ENCODE measurements at places on chromosomes 16 and 17.
A peak's percentile ranks its signal among the peaks of the same experiment; 100 is the strongest.

- DNase-seq: no peak
Observed at GRCh38 chr16:31356566-31357323, 1.8 kb downstream of the ITGAX start.

DNA sequence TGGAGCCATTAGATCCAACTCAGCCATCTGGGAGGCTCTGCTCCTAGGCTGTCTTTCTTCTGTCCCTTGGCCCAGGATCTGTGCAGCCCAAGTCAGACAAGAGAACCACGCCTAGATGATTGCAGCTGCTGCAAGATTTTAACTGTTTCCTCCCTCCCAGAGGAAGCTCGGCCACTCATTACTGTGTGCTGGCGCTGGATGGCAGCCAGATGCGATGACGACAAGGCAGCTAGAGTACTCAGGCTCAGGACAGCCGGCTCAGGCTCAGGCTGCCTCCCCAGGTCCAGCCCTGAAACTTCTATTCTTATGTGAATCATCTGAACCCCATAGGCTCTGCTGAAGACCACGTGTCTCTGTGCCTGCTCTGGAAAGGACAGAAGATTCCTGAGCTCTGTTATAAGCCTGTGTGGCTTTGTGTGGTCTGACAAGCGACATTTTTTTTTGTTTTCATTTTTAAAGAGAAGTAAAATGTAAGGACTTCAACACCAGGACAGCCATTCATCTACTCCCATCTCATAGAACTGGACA is 32.1 kb upstream of the FBXW10B start:
- DNase-seq: peak; percentile 34

- DNase-seq: no peak
Observed at GRCh38 chr16:48155926-48156789, at the start of gene ABCC12. Gene ABCC12 (minus strand): TSS chr16:48155993. CDS start chr16:48146424, 9,569 bp downstream.

DNA sequence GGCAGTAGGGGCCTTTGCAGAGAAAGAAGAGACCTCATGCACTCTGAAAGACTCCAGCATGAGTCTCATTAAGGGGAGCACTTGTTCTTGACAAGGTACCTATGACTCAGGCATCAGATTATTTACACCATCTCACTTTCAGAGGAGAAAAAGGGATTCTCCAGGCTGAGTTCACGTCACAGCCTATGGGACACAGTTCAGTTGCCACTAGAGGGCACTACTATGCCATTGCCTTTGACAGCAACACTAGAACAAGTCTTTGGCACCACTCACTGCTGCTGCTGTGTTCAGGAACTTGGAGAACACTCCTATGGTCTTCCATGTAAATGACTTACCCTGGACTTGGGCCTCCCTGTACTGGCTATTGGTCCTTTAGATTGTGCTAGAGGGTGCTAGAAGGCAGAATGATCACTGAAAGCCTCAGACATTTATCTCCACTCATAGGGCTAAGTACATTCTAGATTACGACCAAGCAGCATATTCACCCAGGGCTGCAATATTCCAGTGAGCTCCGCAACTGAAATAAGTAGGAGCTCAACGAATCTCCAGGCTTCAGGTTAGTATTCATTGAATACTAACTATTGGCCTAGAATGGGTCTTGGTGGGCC is 225.1 kb upstream of the CA10 start:
- peak; percentile 57 for DNase-seq

- no peak for DNase-seq
Observed at GRCh38 chr16:68909099-68909733, 65.9 kb downstream of the TANGO6 start.

- DNase-seq: no peak
Observed at GRCh38 chr17:15083225-15083624, 181.9 kb downstream of the PMP22 start.

DNA sequence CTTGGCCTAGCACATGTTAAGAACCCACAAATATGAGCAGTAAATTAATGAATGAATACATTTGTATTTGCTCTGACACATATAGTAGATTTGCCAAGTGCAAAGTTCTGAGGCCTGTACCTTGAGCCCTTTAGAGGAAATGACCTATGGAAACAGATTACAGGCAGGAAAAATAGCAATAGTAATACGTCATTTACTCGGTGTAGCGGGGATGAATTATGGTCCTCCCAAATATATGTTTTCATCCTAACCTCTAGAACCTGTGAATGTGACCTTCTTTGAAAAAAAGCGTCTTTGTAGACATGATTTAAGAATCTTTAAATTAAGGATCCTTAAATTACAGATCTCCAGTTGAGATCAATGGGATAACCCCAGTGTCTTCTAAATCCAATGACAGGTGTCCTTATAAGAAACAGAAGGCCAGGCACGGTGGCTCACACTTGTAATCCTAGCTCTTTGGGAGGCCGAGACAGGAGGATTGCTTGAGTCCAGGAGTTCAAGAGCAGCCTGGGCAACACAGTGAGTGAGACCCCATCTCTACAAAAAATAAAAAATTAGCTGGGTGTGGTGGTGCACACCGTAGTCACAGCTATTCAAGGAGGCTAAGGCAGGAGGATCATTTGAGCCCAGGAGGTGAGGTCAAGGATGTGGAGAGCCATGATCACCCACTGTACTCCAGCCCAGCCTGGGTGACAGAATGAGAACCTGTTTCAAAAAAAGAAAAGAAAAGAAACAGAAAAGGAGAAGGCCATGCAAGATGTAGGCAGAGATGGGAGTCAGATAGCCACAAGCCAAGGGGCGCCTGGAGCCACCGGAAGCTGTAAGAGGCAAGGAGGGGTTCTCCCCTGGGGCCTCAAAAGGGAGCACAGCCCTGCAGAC is 5.1 kb upstream of the ITPRIPL2 start:
- DNase-seq: no peak

GRCh38 chr16:73036074-73036826 is 11.7 kb downstream of the ZFHX3 start:
- no peak for DNase-seq

GRCh38 chr16:30750876-30751465 is 2.7 kb downstream of the PHKG2 start:
- DNase-seq: no peak

DNA sequence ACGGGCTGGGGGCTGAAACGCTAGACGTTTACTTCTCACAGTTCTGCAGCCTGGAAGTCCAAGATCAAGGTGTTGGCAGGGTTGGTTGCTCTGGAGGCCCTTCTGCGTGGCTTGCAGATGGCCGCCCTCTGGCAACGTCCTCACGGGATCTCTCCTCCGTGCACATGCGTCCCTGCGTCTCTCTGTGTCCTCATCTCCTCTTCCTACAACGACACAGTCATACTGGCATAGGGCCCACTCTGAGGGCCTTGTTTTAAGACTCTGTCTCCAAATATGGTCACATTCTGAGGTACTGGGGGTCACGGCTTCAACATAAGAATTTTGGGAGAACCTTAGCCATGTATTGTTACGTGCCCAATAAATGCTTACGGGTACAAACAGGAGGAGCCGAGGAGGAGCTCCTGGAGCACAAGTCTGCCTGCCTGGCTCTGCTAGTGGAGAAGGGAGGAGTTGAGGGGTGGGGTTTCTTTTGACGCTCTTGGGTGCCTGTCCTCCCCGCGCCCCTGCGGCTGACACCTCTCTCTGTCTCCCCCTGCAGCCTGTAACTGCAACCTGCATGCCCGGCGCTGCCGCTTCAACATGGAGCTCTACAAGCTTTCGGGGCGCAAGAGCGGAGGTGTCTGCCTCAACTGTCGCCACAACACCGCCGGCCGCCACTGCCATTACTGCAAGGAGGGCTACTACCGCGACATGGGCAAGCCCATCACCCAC is 141.1 kb downstream of the NTN1 start:
- no peak for DNase-seq

- no peak for DNase-seq
Observed at GRCh38 chr16:70157105-70157476, 16.5 kb upstream of the CLEC18C start.

GRCh38 chr17:19000531-19001325 is 3.8 kb downstream of the FAM83G start:
- DNase-seq: no peak

- DNase-seq: no peak
Observed at GRCh38 chr16:3690980-3691720, 26.2 kb downstream of the TRAP1 start.

DNA sequence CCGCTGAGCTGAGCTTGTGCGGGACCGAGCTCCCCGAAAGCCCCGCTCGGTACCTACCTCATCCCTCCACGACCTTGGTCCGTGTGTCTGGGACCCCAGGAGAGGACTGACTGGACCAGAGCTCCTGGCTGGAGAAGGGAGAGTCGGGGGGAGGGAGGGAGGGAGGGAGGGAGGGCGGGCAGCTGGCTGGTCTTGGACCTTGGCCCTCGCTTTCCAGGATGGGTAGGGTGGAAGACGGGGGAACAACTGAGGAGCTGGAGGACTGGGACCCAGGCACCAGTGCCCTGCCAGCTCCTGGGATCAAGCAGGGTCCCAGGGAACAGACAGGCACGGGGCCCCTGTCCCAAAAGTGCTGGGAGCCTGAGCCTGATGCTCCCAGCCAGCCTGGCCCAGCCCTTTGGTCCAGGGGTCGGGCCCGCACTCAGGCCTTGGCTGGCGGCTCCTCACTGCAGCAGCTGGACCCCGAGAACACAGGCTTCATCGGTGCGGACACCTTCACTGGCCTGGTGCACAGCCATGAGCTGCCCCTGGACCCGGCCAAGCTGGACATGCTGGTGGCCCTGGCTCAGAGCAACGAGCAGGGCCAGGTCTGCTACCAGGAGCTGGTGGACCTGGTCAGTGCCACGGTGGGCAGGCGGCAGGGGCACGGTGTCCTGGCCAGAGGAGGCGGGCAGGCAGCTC is 553 bp downstream of the RHBDL1 start:
- no peak for DNase-seq

DNA sequence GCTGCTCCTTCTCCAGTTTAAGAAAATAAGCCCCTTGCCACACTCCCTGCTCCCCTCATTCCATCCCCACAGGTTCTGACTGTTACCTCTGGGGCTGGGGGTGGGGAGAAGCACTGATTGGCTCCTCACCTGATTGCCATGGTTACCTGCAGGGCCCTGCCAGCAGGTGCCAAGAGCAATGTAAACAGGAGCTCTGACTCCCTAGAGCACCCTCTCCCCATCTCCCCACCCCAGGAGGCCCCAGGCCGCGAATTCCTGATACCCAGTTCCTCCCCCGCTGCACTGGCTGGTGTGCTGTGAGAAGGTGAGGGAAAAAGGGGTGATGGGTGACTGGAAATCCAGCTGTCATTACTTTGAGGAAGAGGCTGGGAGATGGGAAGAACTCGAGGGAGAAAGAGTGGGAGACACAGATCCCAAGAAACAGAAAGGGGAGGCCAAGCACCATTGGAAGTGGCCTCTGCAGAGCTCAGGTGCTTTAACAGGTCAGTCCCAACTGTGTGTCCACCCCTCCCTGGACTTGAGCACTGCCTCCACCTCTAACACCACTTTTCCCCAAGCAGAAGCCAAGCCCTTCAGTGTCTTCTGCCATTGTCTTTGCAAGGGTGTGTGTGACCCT is 4.5 kb downstream of the PCGF2 start:
- DNase-seq: no peak

DNA sequence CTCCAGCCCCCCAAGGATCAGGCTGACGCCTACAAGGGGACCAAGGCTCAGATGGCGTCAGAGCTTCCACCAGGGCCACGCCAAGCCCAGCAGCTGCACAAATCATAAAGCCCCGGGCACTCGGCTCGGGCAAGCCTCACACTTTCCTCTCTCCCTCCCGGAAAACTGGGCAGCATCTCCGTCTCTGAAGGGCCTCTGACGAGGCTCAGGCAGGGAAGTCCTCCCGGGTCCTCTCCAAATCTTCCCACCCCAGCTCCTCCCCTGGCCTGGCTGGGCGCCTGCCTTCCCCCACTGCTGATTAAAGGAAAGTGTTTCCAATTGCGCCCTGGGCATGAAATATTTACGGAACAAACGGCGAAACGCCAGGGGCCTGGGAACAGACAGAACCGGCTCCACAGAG is 38.5 kb downstream of the PIEZO1 start:
- no peak for DNase-seq

GRCh38 chr17:924711-925475 is 54.7 kb downstream of the NXN start:
- no peak for DNase-seq

DNA sequence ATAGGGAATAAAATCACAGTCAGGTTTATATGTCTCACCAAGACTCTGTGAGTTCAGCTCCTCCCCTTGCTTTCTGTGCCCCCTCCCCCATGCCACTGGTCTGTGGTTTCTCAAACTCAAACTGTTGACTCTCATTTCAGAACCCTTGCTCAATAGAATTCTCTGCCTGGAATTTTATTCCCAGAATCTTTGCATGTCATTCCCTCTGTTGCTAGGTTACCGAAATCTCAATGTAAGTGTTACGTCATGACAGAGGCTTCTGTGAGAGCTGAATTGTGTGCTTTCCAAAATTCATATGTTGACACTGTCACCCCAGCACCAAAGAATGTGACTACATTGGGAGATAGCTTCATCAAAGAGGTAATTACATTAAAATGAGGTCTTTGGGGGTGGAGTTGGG is 1938.8 kb downstream of the TP53TG3F start:
- no peak for DNase-seq

DNA sequence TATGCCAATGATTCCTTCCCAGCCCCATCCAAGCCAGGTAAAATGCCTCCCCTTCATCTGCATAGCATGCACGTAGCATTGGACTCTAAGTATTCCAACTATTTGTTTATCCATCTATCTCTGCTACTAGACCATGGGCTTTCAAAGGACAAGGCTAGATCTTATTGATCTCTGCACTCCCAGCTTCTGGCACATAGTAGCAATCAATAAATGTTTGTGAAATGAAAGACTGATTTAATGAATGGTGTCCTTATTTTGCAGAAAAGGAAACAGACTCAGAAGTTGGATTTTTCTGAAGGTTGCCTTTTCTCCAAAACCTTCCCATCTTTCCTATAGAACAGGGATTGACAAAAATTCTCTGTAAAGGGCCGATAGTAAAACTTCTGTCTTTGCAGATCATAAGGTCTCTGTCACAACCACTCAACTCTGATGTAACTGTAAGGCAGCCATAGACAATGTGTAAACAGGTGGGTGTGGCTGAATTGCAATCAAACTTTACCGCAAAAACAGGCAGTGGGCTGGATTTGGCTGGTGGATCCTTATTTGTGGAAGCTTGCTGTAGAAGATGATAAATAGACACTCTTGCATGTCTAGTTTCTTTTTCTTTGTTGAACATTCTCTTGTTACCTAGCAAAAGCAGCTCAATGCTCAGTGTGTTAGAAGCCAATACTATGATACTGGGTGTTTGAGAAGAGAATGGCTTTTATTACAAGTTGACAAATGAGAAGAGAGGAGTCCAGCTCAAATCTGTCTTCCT is 7.6 kb upstream of the CMTR2 start:
- no peak for DNase-seq

GRCh38 chr16:55908641-55909040 is 33.5 kb upstream of the CES5A start:
- no peak for DNase-seq

DNA sequence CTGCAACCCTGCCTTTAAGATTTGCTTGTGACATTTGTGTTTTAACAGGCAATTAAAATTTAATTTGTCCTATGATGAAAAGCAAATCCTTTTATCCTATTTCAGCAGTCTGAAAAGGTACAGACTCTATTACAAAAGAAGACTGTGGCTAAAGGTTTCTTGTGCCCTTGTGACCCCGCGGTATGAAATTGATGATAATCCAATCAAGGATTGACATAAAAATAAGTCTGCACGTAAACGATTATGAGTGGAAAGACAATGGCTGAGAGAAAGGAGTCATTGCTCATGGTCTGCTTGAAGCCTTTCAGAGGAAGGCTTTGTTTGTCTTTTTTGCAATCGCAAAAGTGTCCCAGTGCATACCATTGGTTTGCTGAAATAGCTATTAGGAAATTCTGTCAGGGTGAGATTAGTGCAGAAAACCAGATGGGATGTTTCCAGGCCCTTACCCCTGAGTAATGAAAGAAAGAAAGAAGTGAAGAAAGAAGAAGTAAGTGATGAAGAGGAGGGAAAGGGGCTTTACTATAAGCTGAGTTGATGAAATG is 867.8 kb upstream of the CDH8 start:
- no peak for DNase-seq
